NCI-H2171 treated with DMSO at 0.1 percent for 48 hours (cell line): ENCODE measurements at places on chromosomes 6 and 20.

- no peak for DNase-seq
Observed at GRCh38 chr6:147999001-147999540, 343.6 kb upstream of the SASH1 start.

DNA sequence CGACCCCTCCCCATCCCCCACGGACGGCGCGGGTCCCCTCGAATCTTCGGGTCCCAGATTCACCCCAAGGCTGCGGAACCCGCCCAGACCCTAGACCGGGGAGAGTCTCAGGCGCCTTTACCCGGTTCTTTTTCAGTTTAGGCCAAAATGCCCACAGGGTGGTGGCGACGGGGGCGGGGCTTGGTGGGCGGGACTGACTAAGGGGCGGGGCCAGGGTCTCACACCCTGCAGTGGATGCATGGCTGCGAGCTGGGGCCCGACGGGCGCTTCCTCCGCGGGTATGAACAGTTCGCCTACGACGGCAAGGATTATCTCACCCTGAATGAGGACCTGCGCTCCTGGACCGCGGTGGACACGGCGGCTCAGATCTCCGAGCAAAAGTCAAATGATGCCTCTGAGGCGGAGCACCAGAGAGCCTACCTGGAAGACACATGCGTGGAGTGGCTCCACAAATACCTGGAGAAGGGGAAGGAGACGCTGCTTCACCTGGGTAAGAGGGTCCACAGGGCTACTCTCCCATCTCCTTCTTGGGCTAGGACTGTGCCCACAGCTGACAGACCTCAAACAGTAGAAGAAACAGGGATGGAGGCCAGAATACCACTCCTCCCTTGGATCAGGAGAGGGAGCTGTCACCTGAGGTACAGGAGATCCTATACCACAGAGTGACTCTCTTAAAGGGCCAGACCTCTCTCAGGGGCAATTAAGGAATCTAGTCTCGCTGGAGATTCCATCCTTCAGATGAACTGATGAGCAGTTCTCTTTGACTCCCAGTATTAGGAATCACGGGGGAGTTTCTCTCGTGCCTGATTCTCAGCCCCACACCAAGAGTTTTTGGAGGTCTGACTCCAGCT is 942 bp downstream of the HLA-E start:
- DNase-seq = no peak

- no peak for DNase-seq
Observed at GRCh38 chr20:31542201-31542842, 28.1 kb downstream of the HM13 start.

DNA sequence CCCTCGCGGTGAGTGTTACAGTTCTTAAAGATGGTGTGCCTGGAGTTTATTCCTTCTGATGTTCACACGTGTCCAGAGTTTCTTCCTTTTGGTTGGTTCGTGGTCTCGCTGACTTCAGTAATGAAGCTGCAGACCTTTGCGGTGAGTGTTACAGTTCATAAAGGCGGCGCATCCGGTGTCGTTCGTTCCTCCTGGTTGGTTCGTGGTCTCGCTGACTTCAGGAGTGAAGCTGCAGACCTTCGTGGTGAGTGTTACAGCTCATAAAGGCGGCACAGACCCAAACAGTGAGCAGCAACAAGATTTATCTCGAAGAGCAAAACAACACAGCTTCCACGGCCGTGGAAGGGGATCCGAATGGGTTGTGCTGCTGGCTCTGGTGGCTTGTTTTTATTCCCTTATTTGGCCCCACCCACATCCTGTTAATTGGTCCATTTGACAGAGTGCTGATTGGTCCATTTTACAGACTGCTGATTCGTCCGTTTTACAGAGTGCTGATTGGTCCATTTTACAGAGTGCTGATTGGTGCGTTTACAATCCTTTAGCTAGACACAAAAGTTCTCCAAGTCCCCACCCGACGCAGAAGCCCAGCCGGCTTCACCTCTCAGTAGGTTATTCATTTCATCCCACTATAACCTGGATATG is 48.2 kb upstream of the ARG1 start:
- no peak for DNase-seq

DNA sequence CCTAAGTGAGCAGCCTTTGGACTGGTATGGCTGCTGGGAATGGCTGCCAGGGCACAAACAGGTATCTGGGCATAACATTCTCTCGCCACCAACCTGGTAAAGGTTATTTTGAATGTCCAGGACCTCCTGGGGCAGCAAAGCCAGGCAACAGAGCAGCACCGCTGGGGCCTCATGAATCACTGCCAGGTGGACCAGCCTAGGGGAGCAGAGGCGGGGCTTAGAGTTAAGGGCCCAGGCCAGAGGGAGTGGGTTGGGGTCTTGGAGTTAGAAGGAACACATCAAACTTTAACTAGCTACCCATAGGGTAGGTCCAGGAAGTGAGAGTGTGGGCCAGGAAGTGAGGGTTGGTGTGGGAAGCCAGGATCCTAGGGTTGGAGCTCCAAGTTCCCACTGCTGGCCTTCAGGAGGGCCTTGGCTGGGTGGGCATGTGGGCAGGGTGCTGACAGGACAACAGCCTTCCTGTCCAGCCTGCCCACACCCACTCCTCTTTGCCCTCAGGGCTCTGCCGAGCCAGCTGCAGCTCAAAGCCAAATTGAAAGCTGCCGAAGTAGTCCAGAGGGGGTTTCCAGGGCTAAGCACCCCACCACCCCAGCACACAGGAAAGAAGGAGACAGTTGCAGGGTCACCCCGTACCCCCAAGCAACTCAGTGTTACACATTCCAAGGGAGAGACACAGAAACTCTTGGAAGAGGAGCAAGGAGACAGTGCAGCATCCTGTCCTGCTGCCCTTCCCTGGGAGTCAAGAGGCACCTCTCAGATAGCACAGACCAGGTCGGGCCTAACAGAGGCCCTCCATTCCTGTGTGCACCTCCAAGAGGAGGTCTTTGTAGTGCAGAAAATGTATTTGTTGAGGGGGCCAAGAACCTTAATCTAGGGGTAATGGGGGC is 2.6 kb downstream of the NFKBIE start:
- no peak for DNase-seq

- DNase-seq = no peak
Observed at GRCh38 chr20:47544852-47545251, 43.2 kb downstream of the NCOA3 start.
